Activated naive CD8-positive, alpha-beta T cell treated with anti-CD3 and anti-CD28 coated beads for 36 hours (primary cell): ENCODE measurements at places on chromosomes 3 and 15.

GRCh38 chr15:34581043-34581365 is 2.4 kb downstream of the GOLGA8B start:
- DNase-seq: no peak

- DNase-seq: no peak
Observed at GRCh38 chr15:81901319-81901718, 144.5 kb downstream of the MEX3B start.

- DNase-seq: no peak
Observed at GRCh38 chr3:195160257-195160898, 110.6 kb downstream of the XXYLT1 start.

- DNase-seq: no peak
Observed at GRCh38 chr3:195097331-195098255, 173.4 kb downstream of the XXYLT1 start.

DNA sequence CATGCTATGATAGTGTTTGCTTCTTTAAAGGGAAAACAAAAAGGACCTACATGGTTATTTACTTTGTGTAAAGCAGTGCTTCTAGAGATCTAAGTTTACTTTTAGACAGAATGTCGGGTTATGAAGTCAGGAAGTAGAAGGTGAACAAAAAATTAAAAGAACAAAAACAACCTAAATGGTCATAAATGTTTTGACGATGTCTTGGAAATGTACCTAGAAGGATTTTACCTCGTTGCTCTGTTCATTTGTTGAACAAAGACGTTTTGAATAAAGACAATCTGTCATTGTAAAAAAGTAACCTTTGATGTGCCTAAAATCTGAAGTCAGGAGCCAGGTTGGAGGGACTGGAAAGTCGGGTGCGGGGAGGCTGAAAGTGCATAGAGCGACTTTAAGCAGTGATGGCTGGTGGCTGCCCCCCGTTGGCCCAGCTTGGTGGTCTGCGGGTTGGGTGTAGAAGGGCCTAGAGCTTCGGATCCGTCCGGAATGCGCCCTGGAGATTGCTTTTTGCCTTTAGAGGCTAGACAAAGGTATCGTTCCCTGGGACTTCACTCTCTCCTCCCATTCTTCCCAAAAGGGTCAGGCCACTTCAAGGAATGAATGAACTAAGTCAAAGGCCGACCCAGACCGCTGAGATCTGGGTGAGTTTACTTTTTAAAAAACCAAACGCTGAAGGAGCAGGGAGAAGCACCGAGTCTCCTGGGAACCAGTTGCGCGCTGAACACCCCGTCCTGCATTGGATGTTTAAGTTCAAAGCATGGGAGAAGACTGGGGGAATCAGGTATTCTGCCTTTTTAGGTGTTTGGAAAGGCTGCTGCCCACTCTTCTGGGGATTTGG is 2.1 kb downstream of the SOX14 start:
- no peak for DNase-seq

DNA sequence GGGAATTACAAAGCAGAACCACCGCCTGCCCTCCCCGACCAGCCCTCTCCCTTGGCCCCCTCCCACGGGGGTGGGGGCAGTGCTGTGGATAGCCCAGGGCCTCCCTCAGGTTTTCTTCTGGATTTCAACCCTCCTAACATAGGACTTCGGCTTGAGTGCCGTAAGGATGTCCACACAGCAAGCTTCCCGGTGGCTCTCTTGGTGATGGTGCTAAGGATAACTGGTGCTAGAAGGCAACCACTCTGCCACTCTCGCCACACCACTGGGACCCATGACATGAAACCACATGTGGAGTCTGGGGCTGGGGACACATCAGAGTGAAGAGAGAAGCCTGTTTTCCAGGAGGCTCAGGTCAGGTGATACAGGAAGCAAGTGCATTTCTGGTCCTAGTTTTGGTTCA is 35.4 kb downstream of the SCN5A start:
- DNase-seq: no peak

DNA sequence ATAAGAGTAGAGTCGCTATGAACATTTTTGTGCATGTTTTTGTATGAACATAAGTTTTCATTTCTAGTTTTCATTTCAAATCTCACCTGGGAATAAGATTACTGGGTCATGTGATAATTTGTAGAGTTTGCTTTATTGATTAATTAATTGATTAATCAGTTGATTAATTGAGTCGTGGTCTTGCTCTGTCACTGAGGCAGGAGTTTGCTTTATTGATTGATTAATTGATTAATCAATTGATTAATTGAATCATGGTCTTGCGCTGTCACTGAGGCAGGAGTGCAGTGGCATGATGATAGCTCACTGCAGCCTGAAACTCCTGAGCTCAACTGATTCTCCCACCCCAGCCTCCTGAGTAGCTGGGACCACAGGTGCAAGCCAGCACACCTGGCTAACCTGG is 111.6 kb downstream of the TCF12 start:
- no peak for DNase-seq

DNA sequence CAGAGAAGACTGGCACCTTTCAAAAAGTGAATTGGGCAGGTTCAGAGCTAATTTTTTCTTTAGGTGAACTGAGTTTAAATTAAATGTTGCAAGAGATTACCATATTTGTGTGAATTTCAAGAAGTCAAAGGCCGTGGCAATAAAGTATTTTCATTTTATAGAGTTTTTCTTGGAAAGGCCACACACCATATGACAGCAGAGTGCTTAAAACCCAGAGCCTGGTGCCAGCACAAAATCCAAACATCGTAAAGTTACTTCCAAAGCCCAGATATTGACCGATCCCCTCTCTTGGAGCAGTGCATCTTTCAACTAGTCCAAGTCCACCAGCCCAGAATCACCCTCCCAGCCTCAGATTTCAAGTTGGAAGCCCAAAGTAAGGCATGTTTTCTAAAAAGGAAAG is 164.5 kb downstream of the VGLL4 start:
- no peak for DNase-seq

DNA sequence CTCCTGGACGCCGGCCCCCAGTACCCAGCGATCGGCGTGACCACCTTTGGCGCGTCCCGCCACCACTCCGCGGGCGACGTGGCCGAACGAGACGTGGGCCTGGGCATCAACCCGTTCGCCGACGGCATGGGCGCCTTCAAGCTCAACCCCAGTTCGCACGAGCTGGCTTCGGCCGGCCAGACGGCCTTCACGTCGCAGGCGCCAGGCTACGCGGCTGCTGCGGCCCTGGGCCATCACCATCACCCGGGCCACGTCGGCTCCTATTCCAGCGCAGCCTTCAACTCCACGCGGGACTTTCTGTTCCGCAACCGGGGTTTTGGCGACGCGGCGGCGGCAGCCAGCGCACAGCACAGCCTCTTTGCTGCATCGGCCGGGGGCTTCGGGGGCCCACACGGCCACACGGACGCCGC is 956 bp downstream of the ZIC1 start:
- no peak for DNase-seq

DNA sequence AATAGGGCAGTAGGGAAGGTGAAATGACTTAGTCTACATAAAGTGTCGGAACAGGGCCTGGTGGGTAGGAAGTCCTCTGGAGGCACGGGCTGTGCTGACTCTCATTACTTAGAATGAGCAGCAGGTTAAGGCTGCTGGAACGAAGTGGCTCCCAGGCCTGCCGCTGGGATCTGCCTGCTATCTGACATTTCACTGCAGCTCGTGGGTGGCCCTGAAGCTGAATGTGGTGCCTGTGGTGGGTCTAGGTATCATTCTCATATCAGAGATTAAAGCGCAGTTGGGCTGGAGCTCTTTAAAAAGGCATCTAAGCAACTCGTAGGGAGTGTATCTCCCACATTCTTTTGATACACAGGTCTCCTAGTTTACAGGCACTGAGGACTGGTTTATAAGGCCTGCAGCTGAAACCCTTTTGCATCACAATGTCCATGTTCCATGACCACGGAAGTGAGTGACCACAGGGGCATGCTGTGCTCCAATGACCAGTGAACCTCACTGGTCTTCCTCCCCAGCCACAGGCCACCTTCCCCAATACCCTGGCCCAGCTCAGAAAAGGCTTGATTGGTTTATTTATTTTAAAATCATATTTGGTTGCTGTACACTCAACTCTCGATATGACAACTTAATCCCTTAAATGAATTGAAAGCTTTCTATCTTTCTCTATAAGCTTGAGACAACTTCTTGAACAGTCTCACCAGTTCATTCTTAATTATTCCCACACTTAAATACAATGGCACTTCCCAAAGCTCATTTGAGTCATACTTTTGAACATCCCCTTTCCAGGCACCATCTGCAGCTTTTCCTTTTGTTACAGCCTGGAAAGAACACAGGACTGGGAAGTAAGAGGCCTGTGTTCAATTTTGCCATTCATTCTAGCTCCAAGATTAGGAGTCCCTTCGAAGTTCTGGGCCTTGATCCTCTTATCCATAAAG is 19.0 kb downstream of the ADAMTS9 start:
- no peak for DNase-seq

DNA sequence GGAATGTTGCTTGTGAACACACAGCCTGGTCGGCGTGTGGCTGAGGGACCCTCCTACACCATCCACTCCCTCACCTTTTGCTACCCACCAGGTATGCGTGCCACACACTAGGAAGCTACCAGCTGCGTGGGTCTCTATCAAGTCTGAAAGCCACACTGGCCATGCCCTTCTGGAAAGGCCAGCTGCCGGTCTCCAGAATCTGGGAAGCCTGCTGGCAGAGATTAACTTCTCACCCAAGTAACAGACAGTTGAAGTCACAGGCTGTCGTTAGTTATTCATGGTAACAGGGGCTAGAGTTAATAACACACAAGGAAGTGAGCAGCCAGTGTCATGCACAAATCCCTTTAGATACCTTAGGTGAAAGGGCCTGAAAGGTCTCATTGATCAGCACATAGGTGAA is 48.1 kb downstream of the SUSD5 start:
- DNase-seq: no peak

DNA sequence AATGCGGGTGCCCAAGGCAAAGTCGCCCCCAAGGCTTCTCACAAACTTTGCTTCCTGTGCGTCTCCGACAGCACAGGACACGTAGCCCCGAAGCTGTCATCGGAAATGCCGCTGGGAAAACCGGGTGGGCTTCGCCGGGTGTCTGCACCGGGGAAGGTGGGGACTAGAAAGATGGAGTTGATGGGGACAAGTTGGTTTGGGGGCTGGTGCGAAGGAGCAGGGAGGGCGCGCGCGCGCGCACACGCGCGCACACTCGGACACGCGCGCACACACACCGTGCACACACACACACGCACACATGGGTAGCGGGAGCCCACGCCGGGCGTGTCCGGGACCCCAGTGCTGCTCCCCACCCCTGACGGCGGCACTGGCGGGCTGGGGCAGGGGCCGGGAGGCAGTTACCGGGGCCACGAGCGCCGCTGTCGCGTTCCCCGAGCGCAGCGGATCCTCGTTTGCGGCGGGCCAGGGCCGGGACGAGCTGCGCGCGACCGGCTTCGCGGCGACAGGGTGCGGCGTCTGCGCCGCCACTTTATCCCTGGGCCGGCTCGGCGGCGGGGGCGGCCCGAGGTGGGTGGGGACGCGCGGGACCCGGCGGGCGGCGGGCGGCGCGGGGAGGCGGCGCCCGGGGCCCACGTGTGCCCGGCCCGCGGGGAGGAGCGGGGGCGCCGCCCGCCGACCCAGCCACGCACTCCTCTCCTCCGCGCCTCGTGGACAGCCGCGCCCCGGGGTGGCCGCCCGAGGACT is 539 bp upstream of the MGLL start:
- peak; percentile 22 for DNase-seq

GRCh38 chr3:192943393-192943792 is 25.7 kb upstream of the MB21D2 start:
- DNase-seq: no peak

DNA sequence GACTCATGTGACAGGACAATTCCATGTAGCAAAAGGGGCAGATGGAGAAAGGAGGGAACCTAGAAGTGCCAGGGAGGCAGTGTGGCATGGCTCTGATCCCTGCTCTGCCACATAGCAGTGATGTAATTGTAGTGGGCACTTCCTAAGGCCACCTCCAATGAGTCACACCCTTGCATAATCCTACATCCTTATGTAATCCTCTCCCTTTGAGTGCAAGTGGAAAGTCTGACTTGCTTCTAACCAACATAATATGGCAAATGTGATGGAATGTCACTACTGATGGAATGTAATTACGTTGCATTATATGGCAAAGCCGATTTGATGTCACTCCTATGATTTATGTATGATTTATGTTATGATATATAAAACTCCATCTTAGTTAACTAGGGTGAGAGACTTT is 72.9 kb upstream of the ATP2C1 start:
- DNase-seq: no peak

- no peak for DNase-seq
Observed at GRCh38 chr15:67907184-67907723, 67.4 kb upstream of the RNU6-1 start.

GRCh38 chr3:127915115-127915936 is at the start of gene KBTBD12:
KBTBD12 (plus strand) TSS chr3:127915232; CDS start chr3:127923062, 7,830 bp downstream.
- peak; percentile 16 for DNase-seq

DNA sequence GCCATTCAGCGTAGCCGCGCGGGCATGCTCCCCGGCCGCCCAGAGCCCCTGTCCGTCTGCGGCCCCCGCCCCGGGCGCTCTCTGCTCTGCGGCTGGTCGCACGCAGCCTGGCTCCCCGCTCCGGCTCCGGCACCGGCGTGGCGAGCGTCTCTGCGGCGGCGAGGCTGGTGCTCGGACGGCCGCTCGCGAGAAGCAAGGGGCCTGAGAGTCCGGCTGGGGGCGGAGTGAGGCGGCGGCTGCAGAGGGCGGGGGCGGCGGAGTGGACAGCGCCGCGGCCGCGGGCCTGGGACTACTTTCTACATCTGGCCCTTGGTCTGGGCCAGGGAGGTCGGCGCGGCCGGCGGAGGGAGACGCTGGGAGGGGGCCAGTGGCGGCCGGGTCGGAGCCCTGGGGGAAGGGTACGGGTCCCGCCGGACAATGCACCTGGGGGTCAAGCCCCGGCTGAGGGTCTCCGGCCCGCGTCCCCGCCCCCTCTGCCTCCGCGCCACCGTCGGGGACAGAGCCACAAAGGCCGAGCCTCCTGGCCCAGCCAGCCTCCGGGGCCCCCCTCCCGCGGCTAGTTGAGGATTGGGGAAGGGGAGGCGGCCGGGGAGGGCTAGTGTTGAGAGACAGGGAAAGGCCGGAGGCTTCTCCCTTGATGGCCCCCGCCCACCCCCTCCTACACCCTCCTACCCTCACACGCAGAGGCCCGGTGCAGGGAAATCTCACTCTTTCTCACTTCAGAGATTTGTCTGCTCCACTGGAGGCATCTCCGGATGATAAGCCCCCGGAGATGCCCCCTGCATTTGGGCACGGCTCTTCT is at the start of gene PRTG:
PRTG (minus strand) TSS at position 226 of the 802 bp plus-strand sequence; CDS start at position 5, 221 bp downstream.
- no peak for DNase-seq

GRCh38 chr3:174949523-174949922 is 90.4 kb downstream of the NAALADL2 start:
- no peak for DNase-seq

DNA sequence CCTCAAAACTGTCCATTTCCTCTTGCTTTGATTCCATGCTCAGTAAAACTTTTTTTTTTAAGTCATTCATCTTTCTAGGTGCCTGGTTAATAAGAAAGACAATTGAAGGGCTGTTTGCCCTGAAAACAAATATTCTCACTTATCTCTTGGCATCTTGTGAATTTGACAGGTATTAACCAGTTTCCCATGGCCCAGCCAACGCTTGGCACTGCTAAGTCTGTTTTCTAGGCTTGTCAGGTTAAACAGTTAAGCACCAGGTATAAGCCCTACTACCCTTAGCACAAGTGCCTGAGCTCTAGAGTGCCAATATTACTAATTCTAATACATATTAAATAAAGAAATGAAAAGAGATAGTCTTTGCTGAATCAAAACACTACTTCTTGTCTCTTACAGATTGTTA is 36.3 kb downstream of the PXK start:
- DNase-seq: no peak
